CD4-positive, alpha-beta T cell treated with Interleukin-6 at 100 ng/mL for 8 hours (primary cell): ENCODE measurements at places on chromosomes 1 and 21.

- no peak for DNase-seq
These were observed 1.9 kb upstream of the EPHB2 start for GRCh38 chr1:22708777-22709176.

GRCh38 chr1:70061231-70061630 is 144.1 kb downstream of the LRRC40 start:
- DNase-seq = no peak

GRCh38 chr1:101262630-101263348 is 26.0 kb downstream of the S1PR1 start:
- peak; percentile 58 for DNase-seq

GRCh38 chr1:158371188-158371953 is 17.7 kb downstream of the CD1E start:
- no peak for DNase-seq

DNA sequence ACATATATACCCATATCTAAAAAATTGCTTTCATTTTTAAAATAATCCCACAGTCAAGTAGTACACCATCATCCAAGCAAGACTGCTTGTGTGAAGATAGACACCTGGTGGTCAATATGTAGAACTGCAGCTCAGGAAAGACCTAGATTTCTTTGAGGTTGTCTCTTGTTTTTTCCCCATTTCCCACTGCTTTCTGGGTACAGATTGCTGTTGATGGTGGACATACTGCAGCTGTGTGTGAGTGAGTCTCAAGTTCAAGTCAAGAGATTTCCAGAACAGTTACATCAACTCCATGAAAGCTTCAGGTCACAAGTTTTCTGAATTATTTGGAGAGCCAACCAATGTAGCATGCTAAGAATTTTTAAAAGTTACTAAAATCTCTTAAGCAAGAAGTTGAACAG is 306.4 kb downstream of the DUSP10 start:
- DNase-seq = peak; percentile 31

- no peak for DNase-seq
These were observed 156.2 kb downstream of the TPR start for GRCh38 chr1:186218654-186219352.

DNA sequence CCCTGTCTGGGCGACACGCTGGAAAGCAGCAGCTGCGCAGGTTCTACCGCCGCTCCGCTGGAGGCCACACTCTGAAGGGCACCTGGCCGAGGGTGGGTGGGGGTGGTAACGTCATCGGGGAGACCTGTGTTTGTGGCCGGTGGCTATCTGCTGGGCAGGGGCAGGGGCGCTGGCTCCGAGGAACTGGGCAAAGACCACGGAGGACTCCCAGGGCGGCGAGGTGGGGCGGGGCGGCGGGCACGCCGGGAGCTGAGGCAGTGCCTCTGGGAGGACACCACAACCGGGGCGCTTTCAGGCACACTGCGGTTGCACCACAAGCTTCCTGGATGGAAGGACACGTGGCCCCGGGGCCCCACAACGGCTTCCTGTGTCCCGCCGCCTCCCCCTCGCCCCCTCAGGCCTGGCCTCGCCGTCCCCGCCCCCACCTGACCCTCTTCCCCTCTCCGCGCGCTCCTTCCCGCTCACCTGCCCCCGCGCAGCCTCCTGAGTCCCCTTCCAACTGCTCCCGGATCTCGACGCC is 3.3 kb upstream of the DENND2D start:
- DNase-seq = peak; percentile 92

- no peak for DNase-seq
These were observed 207.1 kb downstream of the SLC35F3 start for GRCh38 chr1:234111458-234112142.

- no peak for DNase-seq
These were observed 68.8 kb upstream of the WDR26 start for GRCh38 chr1:224503161-224504118.

DNA sequence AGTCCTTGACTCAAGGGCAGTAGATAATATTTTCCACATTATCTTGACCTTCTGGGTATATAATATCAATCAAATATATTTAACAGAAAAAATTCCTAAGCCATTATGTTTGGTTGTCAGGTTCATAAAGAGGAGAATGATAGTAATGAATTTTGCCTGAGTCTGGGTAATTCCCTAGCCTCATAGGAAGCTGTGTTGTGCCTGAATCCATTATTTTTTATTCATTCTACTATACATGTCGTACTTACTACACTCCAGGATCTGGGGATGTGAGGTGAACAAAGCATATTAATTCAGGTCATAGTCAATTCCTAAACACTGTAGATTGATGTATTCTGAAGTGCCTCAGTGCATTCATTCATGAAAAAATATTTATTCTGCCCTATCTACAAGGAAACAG is 204.2 kb downstream of the PTGER3 start:
- DNase-seq = no peak
